ENCODE measurements at places on chromosomes 5 and 9.

- no peak for DNase-seq
These were observed 179.0 kb upstream of the CDH9 start for GRCh38 chr5:27217155-27217956.

GRCh38 chr5:38182991-38183390 is 75.4 kb upstream of the EGFLAM start:
- DNase-seq = no peak

GRCh38 chr5:69043655-69043996 is 50.2 kb upstream of the SLC30A5 start:
- DNase-seq = no peak

DNA sequence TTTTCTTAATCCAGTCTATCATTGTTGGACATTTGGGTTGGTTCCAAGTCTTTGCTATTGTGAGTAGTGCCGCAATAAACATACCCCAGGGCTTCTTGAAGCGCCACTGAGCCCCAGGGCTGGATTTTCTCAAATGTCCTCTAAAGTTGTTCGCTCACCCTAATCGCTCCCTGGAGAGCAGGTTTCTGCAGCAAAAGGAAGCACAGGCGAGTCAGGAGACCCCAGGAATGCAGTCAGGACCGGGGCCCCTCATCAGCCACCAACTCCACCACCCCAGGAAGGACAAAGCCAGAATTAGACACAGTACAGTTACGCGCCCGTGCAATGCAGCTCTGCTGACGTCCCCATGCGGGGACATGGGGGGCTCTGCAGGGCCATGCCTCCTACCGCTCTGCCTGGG is 15.7 kb upstream of the OBP2B start:
- DNase-seq = no peak

- no peak for DNase-seq
These were observed 138.6 kb upstream of the DHFR start for GRCh38 chr5:80793354-80793753.

DNA sequence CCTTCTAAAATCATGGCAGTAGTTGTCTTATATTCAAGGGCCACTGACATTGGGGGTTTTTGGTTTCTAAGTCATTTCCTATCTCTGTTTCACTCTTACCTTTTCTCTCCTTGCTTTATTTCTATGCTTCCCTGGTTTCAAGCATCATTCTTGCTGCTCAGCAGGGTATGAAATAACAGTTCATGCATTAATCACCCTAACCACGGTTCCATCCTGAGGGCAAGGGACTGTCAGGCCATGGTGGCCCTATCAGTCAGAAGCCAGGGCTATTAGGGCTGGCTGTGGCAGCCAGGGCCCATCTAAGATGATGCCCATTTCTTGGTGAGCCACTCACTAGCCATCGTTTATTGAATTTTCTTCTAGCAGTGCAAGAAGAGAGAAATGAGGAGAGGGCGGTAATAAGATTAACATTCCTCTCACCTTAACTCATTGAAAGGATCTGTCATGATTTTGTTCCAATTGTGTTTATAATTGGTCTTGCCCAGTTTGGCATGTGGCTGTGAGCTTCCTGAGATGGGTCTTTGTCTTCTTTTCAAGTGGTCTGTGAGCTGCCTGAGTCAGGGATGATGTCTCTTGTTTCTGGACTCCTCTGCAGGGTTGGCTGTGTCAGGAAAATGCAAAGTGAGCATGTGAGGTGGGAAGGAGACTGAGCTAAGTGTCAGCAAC is 45.2 kb downstream of the CYSTM1 start:
- no peak for DNase-seq

DNA sequence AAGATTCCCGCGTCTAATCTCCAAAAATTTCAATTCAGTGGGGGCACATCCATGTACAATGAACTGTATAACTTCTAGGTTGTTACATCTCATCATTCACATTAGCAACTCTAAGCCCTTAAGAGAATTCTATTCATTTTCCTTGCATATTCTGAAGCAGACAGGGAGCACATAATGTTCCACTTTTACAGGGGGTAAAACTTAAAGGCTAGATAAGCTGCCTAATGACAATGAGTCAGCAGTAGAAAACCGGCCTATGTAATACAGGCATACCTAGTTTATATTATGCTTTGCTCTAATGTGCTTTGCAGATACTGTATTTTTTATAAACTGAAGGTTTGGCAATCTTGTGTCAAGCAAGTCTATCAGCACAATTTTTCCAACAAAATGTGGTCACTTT is 40.4 kb downstream of the PTAR1 start:
- DNase-seq = no peak

DNA sequence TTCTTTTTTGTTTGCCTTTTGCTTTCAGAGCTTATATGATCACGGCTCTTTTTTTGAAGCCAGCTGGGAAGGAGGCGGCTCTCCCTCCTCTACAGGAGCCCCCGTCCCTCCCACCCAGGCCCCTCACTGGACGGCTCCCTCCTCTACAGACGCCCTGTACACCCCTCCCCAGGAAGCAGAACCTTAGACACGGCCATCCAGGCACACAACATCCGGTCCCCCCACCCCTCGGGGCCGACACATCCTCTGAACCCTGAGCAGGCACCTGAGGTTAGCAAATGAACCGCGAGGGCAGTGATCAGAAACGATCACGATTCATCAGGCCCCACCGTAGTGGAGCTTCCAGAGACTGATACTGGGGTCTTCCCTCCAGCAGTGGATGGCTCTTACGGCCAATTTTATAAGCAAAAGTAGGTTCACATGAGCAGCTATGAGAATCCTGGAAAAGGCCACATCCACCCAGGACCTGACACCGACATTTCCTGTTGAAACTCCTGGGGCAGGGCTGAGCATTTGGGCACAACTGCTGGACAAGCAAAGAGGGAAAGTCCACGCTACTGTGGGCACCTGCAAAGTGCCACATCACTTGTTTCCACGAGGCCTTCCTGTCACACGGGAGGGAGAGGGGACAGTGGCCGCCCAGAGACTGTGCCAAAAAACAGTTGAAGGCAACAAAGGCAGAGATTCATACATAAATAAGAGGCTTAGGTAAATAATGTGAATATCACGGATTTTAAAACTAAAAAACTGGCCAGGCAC is 78.9 kb downstream of the SEMA4D start:
- DNase-seq = peak; percentile 61

GRCh38 chr9:21081451-21081850 is 3.7 kb upstream of the IFNB1 start:
- no peak for DNase-seq

DNA sequence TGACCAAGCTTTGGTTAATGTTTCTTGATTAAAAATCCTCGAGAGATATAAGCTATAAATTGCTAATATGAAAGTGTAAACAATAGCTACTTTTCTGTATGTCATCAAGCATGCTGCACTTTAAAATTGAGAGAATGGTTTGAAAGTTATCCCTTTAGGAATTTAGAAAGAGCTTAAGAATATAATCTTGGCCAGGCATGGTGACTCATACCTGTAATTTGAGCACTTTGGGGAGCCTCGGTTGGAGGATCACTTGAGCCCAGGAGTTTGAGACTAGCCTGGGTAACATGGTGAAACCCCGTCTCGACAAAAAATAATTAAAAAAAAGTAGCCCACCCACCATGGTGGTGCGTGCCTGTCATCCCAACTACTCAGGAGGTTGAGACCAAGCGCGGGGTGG is 12.2 kb upstream of the MROH2B start:
- DNase-seq = no peak

- DNase-seq = no peak
These were observed 27.0 kb upstream of the COL15A1 start for GRCh38 chr9:98916660-98917059.

DNA sequence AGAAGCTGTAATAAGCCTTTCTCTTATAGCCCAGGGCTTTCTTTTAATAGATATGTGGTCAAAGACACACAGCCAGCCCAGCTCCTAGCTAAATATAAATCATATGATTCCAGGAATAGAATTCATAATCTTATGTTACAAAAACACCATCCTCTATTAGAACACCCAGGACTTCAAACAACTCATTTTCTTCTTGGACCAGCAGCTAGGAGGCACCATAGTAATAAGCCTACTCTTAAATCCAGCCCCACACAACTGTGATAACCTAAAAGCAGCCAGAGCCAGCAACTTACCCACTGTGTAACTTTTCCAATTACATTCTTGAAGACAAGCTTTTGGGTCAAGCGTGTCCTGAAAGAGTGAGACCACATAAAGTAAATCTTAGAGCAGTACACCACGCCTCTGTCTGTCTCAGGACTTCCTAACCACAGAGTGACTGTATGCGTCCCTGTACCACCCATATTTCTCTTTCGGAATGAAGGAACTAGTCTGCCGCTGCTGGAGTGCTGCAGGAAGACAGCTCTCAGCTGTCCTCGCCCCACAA is 223.8 kb downstream of the TLE1 start:
- DNase-seq = no peak

- no peak for DNase-seq
These were observed 194.6 kb downstream of the DENND1A start for GRCh38 chr9:123735376-123735775.

Measured in stimulated activated CD4-positive, alpha-beta T cell treated with anti-CD3 and anti-CD28 coated beads, Interleukin-1b, Interleukin-23, amount 100 ng/mL, for 4 hours (primary cell).